ENCODE measurements at places on chromosomes 7 and 10. TPM values are rescaled to one million over a fixed set of nuclear protein-coding genes. Genes with fewer than 3 reads are reported as not detected.
A peak's percentile ranks its signal among the peaks of the same experiment; 100 is the strongest.

GRCh38 chr10:61621605-61622051 is 41.1 kb upstream of the CABCOCO1 start:
- H3K4me3 ChIP-seq = no peak overlapping the region
- H3K4me1 ChIP-seq = no peaks in the 10 kb centered on the region
- no peak for DNase-seq
- H3K36me3 ChIP-seq = no peaks in the 10 kb centered on the region
- H3K27ac ChIP-seq = no peak overlapping the region

DNA sequence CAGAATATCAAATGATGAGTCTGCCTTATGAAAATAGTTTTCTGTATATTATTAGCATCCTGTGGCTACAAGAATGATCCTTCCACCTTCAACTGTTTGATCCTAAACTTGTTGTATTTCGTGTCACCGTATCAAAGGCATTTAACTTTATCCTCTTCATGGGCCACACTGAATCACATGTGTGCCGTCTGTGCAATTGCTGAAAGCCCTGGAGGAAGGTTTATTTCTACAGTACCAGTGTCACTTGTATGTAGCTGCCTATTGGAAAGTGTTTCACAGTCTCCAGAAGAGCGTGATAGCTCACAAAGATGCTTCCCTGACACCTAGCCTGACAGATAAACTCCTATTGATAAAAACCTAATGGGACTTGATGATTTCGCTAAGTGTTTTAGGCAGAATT is 94.5 kb downstream of the ITGA8 start:
- no peaks in the 10 kb centered on the region for H3K27me3 ChIP-seq
- H3K4me1 ChIP-seq = peaks cover 15% of the 10 kb centered on the region
- no peak overlapping the region for H3K4me3 ChIP-seq
- H3K36me3 ChIP-seq = peaks cover 4% of the 10 kb centered on the region
- no peak for DNase-seq
- no peak overlapping the region for H3K27ac ChIP-seq

DNA sequence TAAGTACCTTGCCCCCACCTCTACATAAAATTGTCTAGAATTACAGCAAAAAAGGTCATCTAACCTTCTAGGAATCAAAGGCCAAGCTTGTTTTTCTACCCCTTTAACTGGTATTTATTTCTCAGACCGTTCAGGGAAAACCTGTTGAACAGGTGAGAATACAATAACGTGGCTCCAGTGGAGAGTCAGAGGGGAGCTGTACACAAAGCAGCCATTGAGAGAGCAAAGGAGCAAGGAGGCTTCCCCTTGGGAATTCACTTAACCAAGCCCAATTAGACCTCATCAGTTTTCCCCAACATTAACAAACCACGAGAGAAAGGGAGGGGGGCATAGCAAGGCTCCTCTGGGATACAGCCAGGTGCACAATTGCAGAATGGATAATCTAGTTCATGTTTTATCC is 101.9 kb downstream of the ELMO1 start:
- peaks cover 16% of the 10 kb centered on the region for H3K36me3 ChIP-seq
- DNase-seq = no peak
- H3K27ac ChIP-seq = peak overlapping the region; percentile 9
- H3K4me3 ChIP-seq = no peak overlapping the region

DNA sequence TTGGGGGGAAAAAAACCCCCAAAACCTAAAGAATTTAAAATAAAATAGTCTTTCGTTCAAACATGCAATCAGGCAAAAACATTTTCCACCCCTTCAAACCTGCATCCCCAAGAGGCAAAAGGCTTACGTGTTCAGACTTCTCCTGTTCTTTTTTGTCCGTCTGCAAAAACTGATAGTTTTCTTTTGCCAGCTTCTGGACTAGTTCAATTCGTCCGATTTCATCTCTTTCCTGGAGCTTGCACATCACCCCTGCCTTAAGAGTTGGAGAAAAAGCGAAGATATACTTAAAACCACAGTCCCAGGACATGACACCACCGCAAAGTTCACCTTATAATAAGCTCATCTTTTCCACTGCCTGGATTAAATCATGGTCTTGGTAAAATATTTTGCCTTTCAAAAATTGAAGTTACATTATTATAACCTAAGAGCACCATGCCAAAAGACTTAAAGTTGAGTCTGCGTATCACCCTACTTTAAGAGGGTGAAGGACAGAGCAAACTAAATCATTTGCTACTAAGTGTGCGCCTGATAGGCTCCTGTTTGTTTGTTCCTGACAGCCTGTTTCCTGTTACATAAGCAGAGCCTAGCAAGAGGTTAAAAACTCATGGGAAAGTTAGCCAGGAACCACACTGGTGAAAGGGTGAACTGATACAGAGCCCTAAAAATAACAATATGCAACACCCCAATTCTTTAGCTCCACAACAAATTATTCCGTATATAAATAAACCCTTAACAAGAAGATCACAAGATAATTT is 137.0 kb downstream of the RAPGEF5 start:
- peak overlapping the region; percentile 92 for H3K4me3 ChIP-seq
- H3K27me3 ChIP-seq = peaks cover 5% of the 10 kb centered on the region
- no peak for DNase-seq
- peak overlapping the region; percentile 99 for H3K27ac ChIP-seq
- H3K4me1 ChIP-seq = peaks cover 72% of the 10 kb centered on the region
- H3K36me3 ChIP-seq = peaks cover 44% of the 10 kb centered on the region

- H3K27me3 ChIP-seq = no peaks in the 10 kb centered on the region
- H3K36me3 ChIP-seq = no peaks in the 10 kb centered on the region
- no peaks in the 10 kb centered on the region for H3K4me1 ChIP-seq
- no peak for DNase-seq
Measured at GRCh38 chr10:18044976-18045720, 93.4 kb downstream of the SLC39A12 start.

GRCh38 chr7:98826811-98827231 is 43.0 kb downstream of the TMEM130 start:
- DNase-seq = no peak
- no peak overlapping the region for H3K27ac ChIP-seq
- H3K4me1 ChIP-seq = no peaks in the 10 kb centered on the region
- no peak overlapping the region for H3K4me3 ChIP-seq
- H3K36me3 ChIP-seq = no peaks in the 10 kb centered on the region

- H3K27ac ChIP-seq = no peak overlapping the region
- H3K4me1 ChIP-seq = peaks cover 2% of the 10 kb centered on the region
- H3K27me3 ChIP-seq = no peaks in the 10 kb centered on the region
- H3K36me3 ChIP-seq = no peaks in the 10 kb centered on the region
- no peak overlapping the region for H3K4me3 ChIP-seq
Measured at GRCh38 chr7:140326116-140326928, 72.0 kb downstream of the SLC37A3 start.

GRCh38 chr10:88062385-88062784 is 199.0 kb downstream of the PTEN start:
- DNase-seq = no peak
- peaks cover 2% of the 10 kb centered on the region for H3K36me3 ChIP-seq
- H3K4me1 ChIP-seq = peaks cover 44% of the 10 kb centered on the region
- H3K27me3 ChIP-seq = peaks cover 6% of the 10 kb centered on the region
- H3K27ac ChIP-seq = peak overlapping the region; percentile 88

GRCh38 chr10:76358743-76359395 is 927.4 kb downstream of the LRMDA start:
- no peak overlapping the region for H3K4me3 ChIP-seq
- H3K27me3 ChIP-seq = no peaks in the 10 kb centered on the region
- H3K36me3 ChIP-seq = no peaks in the 10 kb centered on the region
- H3K4me1 ChIP-seq = no peaks in the 10 kb centered on the region

DNA sequence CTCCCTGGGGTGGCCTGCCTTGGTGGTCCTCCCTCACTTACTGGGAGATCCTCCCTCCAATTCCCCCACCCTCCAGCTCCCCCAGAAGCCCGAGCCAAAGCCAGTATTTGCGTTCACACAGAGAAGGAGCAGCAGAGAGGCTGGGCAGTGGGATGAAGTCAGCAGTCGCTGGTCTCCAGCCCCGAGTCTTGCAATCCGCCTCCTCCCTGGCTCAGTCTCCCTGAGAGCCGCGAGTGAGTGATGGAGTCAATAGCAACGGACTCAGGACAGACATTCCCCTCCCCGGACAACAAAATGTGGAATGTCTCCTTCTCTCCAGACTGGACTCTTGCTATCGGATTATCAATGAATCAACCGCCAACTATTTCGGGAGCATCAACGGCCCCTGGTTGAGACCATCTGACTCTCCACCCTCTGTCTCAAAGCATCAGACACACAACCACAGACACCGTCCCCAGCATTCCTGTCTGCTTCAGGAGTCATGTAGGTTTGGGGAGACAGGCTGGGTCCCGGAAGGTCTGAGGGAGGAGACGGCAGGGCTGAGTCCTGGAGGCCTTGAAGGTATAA is 178.4 kb downstream of the SH3PXD2A start:
- peak overlapping the region; percentile 51 for H3K4me3 ChIP-seq
- peaks cover 7% of the 10 kb centered on the region for H3K36me3 ChIP-seq
- DNase-seq = no peak
- peaks cover 2% of the 10 kb centered on the region for H3K4me1 ChIP-seq

The CLRN3 gene
- total RNA-seq = 0.31 TPM

The NPFFR1 gene
- not detected for total RNA-seq

The EXOC4 gene
- total RNA-seq = 94.0 TPM
